Foreskin keratinocyte (primary cell): ENCODE measurements at places on chromosomes 1 and 21. TPM values are rescaled to one million over a fixed set of nuclear protein-coding genes. Genes with fewer than 3 reads are reported as not detected.
A peak's percentile ranks its signal among the peaks of the same experiment; 100 is the strongest.

The AGO1 gene
- 16.4 and 19.3 TPM in 2 replicates for total RNA-seq

The LCK gene
- 1.1 TPM in 2 replicates for total RNA-seq

DNA sequence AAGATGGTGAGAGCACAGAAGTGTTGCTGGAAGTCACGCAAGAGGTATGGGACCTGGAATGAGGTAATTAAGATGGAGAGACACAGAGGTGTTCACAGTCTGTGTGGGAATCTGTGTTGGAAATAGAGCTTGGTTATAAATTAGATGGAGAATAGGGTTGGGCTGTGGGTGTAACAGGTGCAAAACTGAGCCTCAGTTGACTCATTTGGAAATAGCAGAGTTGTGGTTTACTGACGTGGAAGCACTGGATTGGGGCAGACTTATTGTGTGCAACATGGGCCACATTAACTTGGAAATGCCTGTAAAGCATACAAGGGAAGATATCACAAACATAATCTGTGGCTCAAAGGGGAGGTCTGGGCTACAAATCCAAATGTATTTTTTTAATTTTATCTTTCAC lies 13.0 kb downstream of the CAMSAP2 start:
- DNase-seq: no peak

GRCh38 chr1:226457307-226457712 lies 49.4 kb upstream of the PARP1 start:
- DNase-seq: no peak

The GUCA2A gene
- total RNA-seq: not detected in 2 replicates

DNA sequence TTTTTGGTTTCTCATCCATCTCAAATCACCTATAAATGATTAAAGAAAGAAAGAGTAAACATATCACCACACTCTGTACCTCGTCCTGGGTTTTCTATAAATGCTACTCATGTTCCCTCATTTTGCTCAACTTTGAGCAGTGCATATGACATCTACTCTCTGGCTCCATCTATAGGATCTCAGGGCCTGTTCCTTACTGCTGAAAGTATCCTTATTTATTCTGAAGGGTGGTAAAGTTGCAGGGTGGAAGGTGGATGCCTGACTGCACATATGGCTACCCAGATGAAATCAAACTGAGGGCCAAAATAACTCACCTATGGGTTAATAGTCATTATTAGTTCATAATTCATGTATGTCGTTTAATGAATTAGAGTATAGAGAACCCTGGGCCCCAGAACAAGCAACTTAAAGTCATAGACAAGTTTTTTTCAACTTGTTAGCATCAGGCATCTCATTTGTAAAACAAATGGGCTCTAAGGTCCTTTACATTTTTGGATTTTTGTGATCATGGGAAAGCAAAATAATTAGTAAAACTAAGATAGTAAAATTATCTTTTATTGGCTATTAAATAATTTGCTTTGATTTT lies 46.5 kb downstream of the NCF2 start:
- DNase-seq: peak; percentile 42

The PAFAH2 gene
- 9.1 and 9.6 TPM in 2 replicates for total RNA-seq

GRCh38 chr1:209207701-209208286 lies 375.7 kb upstream of the CAMK1G start:
- DNase-seq: peak; percentile 39

- no peak for DNase-seq
Observed at GRCh38 chr21:30463713-30464112, 16.5 kb downstream of the KRTAP19-1 start.

The PADI2 gene
- total RNA-seq: 0.56 and 0.95 TPM in 2 replicates

GRCh38 chr1:20975668-20976067 lies 188.6 kb upstream of the HP1BP3 start:
- no peak for DNase-seq

The AURKAIP1 gene
- total RNA-seq: 136 and 158 TPM in 2 replicates

- DNase-seq: no peak
Observed at GRCh38 chr1:30159015-30159414, 564.4 kb downstream of the MATN1 start.

DNA sequence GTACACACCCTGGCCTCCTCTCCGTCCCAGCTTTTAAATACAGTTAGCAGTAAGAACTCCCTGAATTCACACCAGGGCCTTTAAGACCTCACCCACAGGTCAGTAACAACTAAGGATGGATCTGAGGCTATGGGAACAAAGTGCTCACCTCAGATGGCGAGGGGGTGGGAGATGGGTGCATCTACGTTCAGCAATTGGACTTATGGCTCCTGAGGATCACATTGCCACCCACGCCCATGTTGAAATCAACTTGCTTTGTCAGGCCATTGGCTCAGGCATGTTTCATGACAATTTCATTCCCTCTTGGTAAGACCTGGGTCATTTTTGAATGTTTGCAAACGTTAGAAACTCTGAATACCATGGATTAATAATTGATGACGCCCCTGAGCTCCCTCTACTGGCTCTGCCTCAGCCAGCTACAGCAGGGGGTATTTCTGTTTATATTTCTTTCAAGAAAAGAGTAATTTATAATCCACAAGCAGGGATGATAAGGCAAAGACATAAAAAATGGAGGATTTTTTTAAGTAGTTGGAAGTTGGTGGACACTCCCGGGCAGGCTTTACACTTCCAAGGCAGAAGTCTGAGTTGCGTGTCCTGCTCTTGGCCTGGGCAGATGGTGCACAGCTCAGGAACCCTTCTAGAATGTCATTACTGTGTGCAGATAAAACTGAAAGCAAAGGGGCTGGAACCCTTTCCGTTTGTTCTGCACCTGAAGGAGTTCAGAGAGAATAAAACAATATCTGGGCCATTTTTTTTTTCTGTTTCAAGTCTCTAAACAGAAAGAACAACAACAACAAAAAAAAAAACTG lies 13.7 kb upstream of the LBR start:
- DNase-seq: no peak

The CDK18 gene
- 13.5 and 14.2 TPM in 2 replicates for total RNA-seq

The RCSD1 gene
- 0.04 TPM in 1 of 2 replicates, not detected in the other for total RNA-seq

GRCh38 chr1:117586747-117587498 lies 18.9 kb upstream of the TENT5C start:
- DNase-seq: no peak

- no peak for DNase-seq
Observed at GRCh38 chr1:36961062-36961615, 73.2 kb downstream of the GRIK3 start.

- DNase-seq: no peak
Observed at GRCh38 chr1:150273311-150273710, 721 bp downstream of the C1orf54 start.

The CFHR5 gene
- total RNA-seq: not detected in 2 replicates

- peak; percentile 65 for DNase-seq
Observed at GRCh38 chr1:205633421-205633976, 1.7 kb upstream of the ELK4 start.

DNA sequence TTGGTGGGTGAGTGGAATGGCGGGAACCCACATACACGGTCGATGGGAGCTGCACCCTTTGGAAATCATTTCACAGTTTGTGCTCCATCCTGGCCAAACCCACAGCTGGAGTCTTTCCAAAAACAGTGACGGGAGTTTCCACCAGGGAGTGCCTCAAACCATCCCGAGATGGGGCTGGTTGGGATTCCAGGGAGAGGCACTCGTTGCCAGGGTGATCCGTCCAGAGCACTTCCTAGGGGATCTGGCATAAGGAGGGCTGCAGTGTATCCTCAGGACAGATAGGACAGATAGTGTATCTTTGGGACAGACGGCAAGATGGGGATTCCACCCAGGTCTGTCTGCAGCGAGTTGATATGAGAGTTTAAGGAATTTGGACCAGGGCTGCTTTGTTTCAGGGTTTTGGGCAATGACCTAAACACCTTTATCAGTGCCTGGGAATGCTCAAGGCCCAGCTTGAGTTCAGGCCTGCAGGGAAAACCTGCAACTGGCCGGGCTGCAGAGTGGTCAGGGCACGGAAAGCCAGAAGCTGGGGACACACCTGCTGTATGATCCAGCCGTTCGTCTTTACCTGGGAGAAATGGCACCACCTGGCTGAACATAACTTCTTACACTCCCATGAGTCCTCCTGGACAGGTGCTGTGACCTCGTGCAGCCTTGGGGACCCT lies 3.4 kb upstream of the POFUT2 start:
- no peak for DNase-seq

DNA sequence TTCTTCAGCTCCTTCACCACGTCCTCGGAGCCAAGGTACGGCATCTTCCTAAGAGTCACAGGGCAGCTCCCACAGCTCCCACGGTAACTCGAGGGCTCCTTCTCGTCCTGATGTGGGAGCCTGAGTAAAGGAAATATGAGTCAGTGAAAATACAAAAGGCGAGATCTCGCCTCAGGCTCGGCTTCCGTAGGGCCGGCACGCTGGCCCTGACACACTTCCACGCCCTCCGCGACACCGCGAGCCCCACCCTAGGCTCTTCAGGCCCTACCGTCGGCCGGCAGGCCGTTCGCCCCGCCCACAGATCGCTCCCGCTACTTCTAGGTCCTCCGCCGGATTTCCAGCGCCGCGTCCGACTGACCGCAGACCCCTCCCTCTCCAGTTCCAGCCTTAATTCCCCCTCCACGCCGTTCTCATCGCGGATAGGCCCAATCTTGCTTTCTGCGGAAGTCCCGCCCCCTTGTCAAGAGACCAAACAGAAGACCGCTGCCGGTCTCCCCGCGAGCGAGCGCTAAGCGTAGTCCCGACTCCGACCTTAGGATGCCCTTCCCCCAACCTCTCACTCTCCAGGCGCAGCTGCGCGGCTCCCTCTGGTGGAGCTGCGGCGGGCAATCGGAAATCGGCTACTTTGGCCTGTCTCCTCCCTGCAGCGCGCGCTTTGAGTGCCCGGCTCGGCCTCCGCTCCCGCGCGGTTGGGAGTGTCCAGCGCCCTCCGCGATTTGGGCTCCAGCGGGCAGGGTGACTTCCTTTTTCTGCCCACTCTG lies at the start of the genes AP4B1 and DCLRE1B:
TSS of gene AP4B1 (minus strand) at position 126 of the 761 bp plus-strand sequence. CDS start at position 44, 82 bp downstream.
TSS of gene DCLRE1B (plus strand) at position 653 of the 761 bp plus-strand sequence. CDS start 261 bp downstream, outside the sequence.
- DNase-seq: peak; percentile 99

DNA sequence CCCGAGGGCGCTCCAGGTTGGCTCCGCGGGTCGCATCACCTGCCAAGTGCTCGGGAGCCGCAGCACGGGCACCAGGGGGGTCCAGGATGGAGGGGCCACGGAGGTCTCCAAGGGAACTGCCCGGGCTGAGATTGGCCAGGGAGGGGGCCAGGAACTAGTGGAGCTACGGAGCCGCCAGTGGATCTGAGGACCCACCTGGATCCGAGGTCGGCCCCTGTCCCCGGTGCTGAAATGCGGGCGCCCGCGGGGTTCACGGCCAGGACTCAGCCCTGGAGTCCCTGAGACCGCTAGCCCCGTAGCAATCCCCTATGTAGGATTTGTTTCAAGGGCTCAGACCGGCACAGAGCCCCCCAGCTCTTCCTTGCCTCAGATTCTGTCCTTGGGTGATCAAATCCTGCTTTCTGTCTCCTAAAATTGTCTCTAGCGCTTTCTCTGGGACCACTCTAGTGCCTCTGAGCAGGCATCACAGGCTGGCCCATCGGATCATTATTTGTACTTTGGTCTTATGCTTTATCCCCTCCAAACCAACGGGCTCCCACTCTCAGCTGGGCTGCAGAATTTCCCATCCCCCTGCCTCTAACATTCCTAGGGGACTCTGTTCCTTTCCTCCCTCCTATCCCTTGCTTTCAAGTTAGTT lies 27.3 kb downstream of the KIAA2013 start:
- DNase-seq: no peak

DNA sequence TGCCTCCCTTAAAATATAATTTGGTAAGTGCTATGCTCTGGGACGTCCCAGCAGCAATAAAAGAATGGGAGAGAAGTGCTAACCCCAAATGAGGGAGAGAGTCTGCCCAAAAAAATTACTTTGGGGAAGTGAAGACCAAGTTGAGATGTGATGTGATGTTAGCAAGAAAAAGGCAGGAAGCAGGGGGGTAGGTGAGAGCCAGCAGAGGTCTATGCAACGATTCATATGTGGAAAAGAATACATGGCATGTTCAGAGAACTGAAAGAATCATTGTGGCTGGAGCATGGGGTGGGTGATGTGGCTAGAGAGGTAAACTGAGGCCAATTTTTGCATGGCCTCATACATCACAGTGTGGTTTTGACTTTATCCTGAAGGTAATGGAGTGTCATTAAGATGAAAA lies 5.6 kb upstream of the CTPS1 start:
- DNase-seq: no peak

DNA sequence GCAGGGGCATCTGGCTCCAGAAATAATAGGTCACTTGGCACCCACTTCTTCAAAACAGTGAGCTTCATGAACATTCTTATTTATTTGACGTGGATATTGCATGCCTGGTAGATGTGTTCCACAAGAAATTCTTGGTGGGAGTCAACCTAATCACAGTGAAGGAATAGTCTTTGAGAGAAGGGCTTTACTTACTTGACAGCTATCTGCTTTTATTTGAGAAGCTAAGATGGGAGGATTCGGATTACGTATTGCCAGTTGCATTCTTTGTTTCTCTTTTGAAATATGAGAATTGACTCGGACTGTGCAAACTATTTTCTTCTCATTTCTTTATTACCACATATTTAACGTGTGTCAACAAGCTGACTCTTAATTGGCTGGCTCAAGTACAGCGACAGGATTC lies 117.2 kb downstream of the FASLG start:
- peak; percentile 13 for DNase-seq

DNA sequence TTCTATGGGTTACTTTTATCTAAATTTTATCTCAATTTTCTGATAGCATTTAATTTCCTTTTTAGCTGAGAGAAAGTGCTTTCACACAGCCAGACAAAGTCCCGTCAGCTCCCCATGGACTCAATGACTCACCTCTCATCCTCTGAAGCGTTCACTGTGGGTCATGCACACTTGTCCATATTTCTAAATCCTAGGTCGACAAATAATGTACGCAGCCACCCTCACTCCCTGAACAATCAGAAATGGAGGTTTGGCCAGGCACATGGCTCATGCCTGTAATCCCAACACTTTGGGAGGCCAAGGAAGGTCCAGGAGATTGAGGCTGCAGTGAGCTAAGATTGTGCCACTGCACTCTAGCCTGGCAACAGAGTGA lies 42.4 kb upstream of the COA6 start:
- no peak for DNase-seq

DNA sequence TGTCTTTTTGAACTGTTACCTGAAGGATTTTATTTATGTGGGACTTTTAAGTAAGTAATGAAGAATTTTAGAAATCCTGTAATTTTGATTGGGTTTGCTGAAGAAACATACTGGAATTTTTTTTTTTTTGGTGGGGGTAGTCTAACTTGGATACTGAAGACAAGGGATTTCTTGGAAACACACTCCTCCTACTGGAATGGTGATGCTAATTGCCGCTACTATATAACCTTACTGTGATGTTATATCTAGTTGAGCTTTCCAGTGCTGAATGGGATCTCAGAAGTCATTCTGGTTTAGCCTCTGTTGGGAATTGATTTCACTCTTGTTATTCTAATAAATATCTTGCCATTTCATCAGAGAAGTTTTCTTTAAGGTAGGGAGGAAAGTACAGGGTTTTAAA lies 8.4 kb downstream of the PPP2R5A start:
- no peak for DNase-seq

The DENND2D gene
- 13.3 and 17.2 TPM in 2 replicates for total RNA-seq

DNA sequence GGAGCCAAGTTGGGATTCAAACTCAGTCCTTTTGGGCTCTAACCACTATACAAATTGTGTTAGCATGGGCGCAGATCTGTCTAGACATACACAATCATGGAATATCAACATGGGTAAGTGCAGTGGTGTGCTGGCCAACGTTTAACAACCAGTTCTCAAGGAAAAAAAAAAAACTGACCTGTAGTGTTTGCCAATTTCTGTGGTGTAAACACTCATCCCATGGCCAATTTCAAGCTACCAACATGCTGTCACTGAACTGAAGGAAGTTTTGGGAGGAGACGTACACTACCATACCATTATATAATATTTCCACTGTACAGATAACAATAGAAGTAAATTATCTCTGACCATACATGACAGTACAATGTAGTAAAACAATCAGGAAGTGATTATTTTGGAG lies 3.2 kb downstream of the TCEA3 start:
- no peak for DNase-seq

GRCh38 chr1:67052741-67053534 lies 1.0 kb downstream of the SLC35D1 start:
- DNase-seq: peak; percentile 89

GRCh38 chr21:42735944-42736343 lies 82.5 kb downstream of the PDE9A start:
- DNase-seq: no peak

The MATN1 gene
- total RNA-seq: 0.07 and 0.14 TPM in 2 replicates
